ENCODE measurements at places on chromosomes 4 and X. TPM values are rescaled to one million over a fixed set of nuclear protein-coding genes. Genes with fewer than 3 reads are reported as not detected.
A peak's percentile ranks its signal among the peaks of the same experiment; 100 is the strongest.

DNA sequence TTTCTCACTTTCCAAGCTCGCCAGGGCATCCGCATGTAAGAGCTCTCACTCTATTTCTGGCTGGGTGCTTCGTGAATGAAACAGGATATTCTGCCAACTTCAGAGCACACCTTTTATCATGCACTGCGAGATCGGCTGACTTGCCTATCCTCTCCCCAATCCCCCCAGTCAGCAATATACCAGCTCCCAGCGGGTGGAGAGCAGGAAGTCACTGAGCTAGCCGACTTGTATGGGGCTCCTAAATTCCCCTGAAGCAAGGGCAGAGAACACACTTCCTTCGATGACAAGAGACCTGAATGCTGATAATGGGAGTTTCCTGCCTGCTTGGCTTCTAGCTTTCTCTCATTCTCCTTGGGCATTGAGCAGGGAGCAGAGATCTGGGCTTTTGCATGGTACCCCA lies 33.8 kb upstream of the MAMLD1 start:
- H3K36me3 ChIP-seq, result peaks cover 1% of the 10 kb centered on the region
- no peak overlapping the region for H3K4me3 ChIP-seq
- H3K27me3 ChIP-seq, result no peaks in the 10 kb centered on the region

DNA sequence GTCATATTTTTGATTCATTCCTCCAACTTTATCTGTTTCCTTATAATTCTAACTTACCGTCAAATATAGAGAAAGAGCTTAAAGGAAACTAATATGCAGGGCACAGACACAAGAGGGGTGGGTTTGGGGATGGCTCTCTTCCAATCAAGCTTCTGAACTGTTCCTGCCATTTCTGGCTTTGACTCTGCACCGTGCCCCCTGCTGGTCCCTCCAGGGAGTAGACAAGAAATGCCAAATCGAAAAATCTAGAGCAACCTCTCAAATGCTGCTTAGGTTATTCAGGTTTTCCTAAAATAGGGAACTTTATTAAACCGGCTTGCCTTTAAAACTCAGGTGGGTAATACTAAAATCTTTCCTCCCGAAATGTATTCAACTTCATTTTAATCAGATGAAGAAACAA lies 39.8 kb upstream of the VCX3A start:
- H3K36me3 ChIP-seq, result no peaks in the 10 kb centered on the region
- no peak for DNase-seq
- no peaks in the 10 kb centered on the region for H3K27me3 ChIP-seq
- no peak overlapping the region for H3K4me3 ChIP-seq
- no peak overlapping the region for H3K27ac ChIP-seq

- H3K36me3 ChIP-seq, result no peaks in the 10 kb centered on the region
- no peaks in the 10 kb centered on the region for H3K4me1 ChIP-seq
- H3K27ac ChIP-seq, result no peak overlapping the region
- H3K27me3 ChIP-seq, result no peaks in the 10 kb centered on the region
- DNase-seq, result no peak
Measured at GRCh38 chr4:134668237-134668636, 466.6 kb upstream of the PABPC4L start.

DNA sequence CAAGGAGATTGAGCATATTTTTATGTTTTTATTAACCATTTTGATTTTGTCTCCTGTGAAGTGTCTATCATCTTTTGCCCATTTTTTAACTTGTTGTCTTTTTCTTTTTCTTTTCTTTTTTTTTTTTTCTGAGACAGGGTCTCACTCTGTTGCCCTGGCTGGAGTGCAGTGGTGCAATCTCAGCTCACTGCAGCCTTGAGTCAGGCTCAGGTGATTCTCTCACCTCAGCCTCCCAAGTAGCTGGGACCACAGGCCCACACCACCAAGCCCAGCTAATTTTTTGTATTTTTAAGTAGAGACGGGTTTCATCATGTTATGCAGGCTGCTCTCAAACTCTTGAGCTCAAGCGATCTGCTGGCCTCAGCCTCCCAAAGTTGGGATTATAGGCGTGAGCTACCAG lies 4.6 kb upstream of the ADD1 start:
- peak overlapping the region; percentile 95 for H3K27ac ChIP-seq
- no peak for DNase-seq
- H3K4me1 ChIP-seq, result peaks cover 66% of the 10 kb centered on the region

GRCh38 chrX:109880629-109881028 lies 122.3 kb upstream of the TMEM164 start:
- H3K27me3 ChIP-seq, result peaks cover 5% of the 10 kb centered on the region
- no peak overlapping the region for H3K27ac ChIP-seq
- H3K4me3 ChIP-seq, result no peak overlapping the region
- DNase-seq, result no peak
- no peaks in the 10 kb centered on the region for H3K36me3 ChIP-seq

- H3K27ac ChIP-seq, result no peak overlapping the region
- no peak for DNase-seq
- H3K27me3 ChIP-seq, result no peaks in the 10 kb centered on the region
- no peak overlapping the region for H3K4me3 ChIP-seq
Measured at GRCh38 chr4:81870275-81870674, 398.6 kb upstream of the RASGEF1B start.

- H3K4me1 ChIP-seq, result no peaks in the 10 kb centered on the region
- no peak for DNase-seq
- H3K27me3 ChIP-seq, result no peaks in the 10 kb centered on the region
- no peak overlapping the region for H3K27ac ChIP-seq
- H3K36me3 ChIP-seq, result no peaks in the 10 kb centered on the region
Measured at GRCh38 chr4:159725571-159725970, 622.7 kb downstream of the RAPGEF2 start.

DNA sequence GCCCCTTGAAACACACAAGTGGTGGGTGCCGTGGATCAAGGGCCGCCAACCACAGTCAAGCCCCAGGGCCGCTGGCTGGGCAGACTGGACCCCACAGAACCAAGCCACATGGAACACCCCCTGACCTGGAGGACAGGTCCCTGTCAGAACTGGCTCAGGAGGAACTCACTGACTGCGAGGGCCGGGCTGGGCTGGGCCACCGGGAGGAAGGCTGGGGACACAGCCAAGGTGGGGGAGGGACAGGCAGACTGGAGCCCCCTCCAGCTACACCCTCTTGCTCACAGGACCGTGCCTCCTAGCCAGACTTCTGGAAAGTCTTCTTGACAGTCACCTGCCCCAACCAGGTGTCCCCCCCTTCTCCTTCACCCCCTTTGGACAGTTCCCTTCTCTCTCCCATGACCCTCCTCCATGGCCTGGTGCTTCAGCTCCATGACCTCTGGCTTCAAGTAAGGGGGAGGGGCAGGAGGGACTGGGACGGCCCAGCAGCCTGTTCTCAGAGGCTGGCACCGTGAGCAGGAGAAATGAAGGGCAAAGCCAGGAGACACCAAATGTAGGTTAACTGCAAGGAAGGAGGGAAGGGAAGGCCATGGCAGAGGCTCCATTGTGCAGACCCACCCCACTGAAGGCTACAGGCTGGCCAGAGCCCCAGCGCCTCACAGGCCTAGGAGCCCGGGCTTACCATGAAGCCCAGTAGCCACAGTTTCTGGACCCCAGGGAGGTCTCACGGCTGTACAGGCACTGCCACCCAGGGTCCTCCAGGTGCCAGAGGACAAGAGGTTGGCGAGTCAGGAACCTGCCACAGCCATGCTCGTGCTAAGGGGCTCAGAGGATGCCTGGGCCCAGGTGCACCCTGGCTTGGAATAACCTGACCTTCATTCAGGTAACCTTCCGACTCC lies 22.6 kb upstream of the DUSP9 start:
- no peaks in the 10 kb centered on the region for H3K4me1 ChIP-seq
- no peak overlapping the region for H3K4me3 ChIP-seq
- no peak overlapping the region for H3K27ac ChIP-seq
- no peak for DNase-seq
- H3K27me3 ChIP-seq, result no peaks in the 10 kb centered on the region

DNA sequence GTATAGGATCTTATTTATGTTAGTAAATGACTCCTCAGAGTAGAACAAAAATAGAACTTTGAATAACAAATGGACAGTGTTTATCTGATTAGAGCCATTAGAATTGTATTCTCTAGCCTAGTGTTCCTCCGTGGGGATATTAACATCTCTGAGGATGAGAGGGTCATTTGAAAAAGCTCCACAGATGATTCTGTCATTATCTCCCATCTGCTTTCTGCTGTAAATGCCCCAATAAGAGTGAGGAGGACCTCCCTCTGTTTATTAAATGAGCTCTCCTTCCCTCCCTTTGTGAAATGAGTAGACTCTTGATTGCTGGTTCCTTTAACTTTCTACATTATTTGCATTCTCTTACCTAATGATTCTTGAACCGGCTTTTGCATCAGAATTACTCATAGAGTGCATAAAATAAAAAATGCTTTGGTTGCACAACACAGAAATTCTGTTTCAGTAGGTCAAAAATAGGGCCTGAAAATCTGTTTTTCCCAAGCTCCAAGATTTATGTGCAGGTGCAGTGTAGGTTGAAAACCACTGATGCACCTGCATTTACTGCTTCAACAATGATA lies 18.0 kb downstream of the GC start:
- no peak overlapping the region for H3K4me3 ChIP-seq
- peaks cover 2% of the 10 kb centered on the region for H3K27me3 ChIP-seq
- no peak for DNase-seq
- H3K27ac ChIP-seq, result no peak overlapping the region
- H3K4me1 ChIP-seq, result no peaks in the 10 kb centered on the region

DNA sequence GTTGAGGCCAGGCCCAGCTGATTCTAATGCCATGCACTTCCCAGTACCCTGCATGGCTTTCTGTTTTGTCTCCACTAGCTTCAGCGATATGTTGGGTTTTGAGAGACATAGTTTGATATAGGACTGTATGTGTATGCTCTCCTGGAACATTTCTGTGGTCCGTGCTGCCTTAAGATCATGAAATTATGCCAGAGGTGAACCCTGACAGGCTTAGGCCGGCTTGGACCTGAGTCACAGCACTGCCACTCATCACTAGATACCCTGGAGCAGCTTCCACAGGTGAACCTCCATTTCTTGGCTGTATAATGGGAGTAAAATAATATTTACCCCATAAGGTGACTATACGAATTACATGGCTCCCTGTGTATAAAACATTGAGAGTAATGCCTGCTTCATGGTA lies 6.4 kb downstream of the SGMS2 start:
- no peak for DNase-seq
- H3K36me3 ChIP-seq, result no peaks in the 10 kb centered on the region
- no peak overlapping the region for H3K27ac ChIP-seq

DNA sequence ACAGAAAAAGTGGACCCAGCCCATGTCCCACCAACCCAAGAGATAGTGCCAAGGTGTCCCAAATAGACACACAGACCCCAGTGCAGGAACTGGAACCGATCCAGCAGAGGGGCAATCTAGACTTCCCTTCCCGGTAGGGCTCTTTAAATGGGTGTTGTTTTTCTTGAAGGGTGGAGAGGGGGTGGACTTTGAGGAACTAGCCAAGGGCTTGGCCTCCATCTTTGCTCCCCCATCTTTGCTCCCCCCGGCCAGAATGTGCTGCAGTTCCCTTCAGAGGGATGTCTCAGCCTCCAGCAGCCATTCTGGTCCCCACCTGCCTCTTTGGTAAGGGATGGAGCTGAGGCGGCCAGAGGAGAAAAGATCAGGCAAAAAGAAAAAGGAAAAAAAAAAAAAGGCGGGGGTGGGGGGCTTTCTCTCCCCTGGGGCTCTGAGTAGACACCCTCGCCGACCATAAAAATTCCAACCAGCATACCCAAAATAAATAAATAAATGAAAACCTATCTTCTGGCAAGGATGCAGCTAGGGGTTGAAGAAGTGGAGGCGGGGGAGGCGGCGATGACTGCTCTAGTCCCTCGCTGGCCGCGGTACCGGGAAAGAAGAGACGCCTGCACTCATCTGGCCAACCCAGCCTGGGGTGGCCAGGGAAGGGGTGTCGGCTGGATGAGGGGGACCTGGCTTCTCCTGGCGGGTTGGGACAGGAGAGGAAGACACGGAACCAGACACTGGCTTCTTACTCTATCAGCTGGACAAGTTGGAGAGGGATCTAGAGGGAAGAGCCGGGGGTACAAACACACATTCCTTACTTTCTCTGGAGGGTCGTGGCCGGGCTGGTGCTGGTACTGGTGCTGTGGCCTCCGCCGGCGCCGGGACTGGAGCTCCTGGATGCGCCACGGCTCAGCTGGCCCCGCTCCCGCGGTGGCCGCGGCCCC lies 38.5 kb upstream of the IQSEC2 start:
- peaks cover 9% of the 10 kb centered on the region for H3K4me1 ChIP-seq
- no peaks in the 10 kb centered on the region for H3K36me3 ChIP-seq
- H3K27ac ChIP-seq, result no peak overlapping the region
- DNase-seq, result no peak

DNA sequence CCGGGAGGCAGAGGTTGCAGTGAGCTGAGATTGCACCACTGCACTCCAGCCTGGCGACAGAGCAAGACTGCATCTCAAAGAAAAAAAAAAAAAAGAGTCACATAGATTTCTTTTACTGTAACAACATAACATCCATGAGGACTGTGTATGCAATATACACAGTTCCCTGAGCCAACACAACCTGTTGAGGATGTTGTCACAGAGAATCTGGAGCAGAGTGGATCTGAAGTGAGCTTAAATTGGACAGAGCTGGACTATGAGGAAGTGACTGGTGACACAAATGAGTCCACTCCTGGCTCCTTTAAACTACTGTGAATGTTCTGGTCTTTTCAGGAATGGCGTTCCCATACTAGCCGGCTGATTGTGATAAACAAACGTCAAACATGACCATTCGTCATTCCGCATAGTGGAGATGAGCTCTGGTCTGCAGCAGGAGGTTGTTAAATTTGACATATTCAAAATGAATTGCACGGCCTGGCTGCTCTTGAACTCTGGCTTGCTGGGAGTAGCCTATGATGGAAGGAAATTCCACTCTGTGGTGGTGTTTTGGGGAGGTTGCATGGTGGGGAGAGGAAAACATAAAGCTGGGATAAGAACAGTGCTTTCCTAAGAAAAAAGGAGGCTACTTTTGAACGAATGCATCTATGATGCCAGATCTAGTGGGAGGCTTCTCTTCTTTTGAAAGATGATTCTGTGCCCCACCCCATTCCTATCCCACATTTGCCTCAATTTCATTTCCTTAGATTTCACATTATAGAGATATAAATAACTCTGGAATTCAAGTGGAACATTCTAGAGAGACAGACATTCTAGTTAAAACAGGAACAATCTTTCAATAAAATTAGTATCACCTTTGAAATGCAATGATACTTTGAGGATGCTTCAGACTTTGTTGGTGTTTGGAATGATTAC lies 149.5 kb downstream of the SHROOM3 start:
- H3K27ac ChIP-seq, result no peak overlapping the region
- no peak for DNase-seq
- peaks cover 72% of the 10 kb centered on the region for H3K27me3 ChIP-seq
- H3K36me3 ChIP-seq, result no peaks in the 10 kb centered on the region
- no peak overlapping the region for H3K4me3 ChIP-seq
- no peaks in the 10 kb centered on the region for H3K4me1 ChIP-seq

GRCh38 chrX:1587161-1587560 lies 4.2 kb upstream of the AKAP17A start:
- peak; percentile 37 for DNase-seq
- H3K27me3 ChIP-seq, result no peaks in the 10 kb centered on the region
- H3K36me3 ChIP-seq, result no peaks in the 10 kb centered on the region
- H3K4me3 ChIP-seq, result no peak overlapping the region
- H3K4me1 ChIP-seq, result peaks cover 25% of the 10 kb centered on the region

Gene PPEF2
- total RNA-seq, result 0.29 TPM

Gene C4orf54
- not detected for total RNA-seq

Gene AFM
- not detected for total RNA-seq

Gene TLR3
- total RNA-seq, result 3.7 TPM

Gene RPS6KA6
- total RNA-seq, result not detected

Gene GPM6B
- total RNA-seq, result not detected

Gene GC
- total RNA-seq, result not detected

Gene SHROOM3
- not detected for total RNA-seq

Measured in activated CD8-positive, alpha-beta memory T cell treated with anti-CD3 and anti-CD28 coated beads, Interleukin-2, amount 10 ng/mL, durations not matched to agents 7 days and 5 days (primary cell).